Activated naive CD4-positive, alpha-beta T cell (primary cell): ENCODE measurements at places on chromosomes 11 and 22.

- DNase-seq: no peak
These were observed 19.3 kb upstream of the TMPRSS5 start for GRCh38 chr11:113725407-113725806.

DNA sequence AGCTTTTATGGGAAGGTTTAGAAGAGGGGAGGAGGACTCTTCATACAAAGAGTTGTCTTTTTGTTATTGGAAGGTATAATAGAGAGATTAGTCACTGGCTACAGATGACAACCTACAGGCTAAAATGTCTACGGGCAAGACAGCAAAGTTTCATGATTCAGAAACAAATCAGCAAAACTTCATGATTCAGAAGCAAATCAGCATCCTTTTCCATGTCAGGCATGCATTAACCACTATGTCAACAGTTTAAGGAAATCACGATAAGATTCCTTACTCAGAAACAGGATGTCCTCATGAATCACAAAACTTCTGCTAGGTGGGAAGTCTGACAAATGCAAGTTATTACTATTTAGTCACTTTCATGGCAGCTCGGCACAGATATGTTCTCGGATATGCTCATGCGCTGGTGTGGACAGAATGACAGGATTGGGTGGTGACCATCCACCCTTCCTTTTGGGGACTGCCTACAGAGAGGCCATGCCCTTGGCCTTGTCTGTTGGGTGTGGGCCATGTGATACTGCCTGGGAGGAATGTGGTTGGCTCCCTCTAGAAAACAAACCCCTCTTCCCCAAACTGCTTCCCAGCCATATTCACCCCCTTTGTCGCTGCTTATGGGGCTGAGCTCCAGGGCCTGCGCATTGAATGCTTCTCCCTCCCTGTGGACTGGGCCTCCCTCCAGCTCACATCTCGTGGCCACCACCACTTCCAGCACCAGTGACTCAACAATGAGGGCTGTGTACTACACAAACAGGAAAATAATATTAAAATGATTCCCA is 10.1 kb downstream of the C11orf91 start:
- DNase-seq: no peak

GRCh38 chr22:22394591-22394990 is 114.0 kb downstream of the ZNF280B start:
- no peak for DNase-seq

DNA sequence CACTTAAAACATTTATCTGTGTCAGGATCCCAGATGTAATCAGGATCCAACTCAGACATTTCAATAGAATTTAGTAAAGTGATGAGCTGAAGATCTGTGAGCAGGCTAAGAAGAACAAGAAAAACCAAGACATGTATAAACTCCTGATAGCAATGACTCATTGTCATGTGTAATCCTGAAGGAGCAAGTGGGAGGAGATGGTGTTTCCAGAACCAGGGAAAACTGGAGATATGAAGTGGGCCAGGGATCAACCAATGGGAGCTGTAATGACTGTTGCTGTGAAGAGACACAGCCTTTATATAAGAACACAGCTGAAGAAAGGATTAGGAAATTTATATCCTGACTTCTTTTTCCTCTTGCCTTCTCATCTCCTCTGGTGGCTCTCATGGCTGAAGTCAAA is 682.5 kb upstream of the ARHGAP42 start:
- DNase-seq: no peak

GRCh38 chr22:19549428-19549827 is 25.2 kb upstream of the CLDN5 start:
- DNase-seq: no peak

DNA sequence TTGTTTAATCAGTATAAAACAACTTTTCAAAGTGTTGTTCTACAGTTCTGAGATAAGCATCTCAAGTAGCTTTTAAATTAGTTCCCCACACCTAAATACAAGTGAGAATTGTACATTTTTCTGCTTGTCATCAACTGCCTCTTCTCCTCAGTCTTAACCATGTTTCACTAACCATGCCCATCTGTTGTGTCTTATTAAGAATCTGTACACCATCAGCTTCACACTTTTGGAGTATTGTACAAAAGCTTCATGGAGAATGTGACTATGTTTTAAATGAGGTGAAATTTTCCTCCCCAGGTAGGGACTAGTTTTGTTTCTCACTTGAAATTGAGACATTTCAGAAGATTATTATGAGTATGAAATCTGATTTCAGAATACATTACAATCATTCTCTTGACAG is 52.4 kb downstream of the SIK2 start:
- no peak for DNase-seq

DNA sequence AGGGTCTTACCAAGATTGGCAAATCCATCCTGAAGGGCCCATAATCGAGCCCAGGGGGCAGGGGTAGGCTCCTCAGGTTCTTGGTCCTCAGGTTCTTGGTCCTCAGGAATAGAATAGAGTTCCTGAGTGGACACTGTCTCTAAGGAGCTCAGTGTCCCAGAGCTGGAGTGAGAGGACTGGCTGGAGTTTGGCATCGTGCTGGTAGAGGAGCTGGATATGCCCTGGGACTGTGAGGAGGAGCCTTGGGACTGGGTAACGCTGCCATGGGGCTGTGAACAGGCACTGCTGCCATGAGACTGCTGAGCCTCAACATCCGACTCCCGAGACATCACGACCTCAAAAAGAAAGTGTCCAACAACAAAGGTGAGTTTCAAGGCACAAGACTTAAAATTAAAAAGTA is 7.2 kb downstream of the CHEK2 start:
- no peak for DNase-seq
